ENCODE measurements at places on chromosomes 1 and 21.

DNA sequence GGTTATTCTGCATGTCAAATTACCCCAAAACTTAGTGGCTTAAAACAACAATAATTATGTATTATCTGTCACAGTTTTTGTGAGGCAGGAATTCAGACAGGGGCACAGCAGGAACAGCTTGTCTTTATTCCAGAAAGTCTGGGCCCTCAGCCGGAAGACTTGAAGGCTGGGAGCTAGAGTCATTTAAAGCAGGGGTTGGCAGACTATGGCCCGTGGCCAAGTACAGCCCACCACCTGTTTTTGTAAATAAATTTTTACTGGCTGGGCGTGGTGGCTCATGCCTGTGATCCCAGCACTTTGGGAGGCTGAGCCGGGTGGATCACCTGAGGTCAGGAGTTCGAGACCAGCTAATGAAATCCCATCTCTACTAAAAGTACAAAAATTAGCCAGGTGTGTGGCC lies 39.6 kb upstream of the KDM4A start:
- DNase-seq, result no peak

DNA sequence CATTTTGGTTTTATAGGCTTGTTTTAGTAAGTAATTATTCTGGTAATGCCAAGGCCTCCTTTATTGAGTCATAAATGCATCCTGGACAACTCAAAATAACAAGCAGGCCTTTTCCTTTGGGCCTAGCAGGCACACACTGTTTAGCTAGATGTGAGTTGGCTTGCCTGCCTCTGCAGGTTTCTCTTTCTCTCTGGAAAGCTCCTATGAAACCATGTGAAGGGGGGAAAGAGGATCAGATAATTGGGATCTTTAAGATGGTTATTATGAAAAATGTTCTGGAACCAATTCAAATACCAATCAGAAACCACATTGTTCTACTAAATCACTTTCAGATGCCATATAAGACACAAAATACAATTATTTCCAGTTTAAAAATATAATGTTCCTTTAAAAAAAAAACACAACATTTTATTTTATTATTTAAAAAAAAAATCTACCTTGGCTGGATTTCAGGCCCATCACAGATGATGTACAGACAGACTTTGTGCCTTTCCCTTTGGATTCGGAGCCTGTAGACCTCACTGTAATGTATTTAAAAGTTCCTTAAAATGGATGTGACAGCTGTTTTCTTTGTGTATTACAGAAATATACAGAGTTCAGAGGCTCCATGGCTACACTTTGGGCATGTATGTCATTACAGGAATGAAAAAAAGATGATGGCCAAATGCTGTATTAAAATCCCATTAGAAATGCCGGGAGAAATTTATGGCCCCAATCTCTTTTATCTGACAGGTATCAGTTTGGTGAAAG lies 80.2 kb downstream of the NTMT2 start:
- peak; percentile 66 for DNase-seq

DNA sequence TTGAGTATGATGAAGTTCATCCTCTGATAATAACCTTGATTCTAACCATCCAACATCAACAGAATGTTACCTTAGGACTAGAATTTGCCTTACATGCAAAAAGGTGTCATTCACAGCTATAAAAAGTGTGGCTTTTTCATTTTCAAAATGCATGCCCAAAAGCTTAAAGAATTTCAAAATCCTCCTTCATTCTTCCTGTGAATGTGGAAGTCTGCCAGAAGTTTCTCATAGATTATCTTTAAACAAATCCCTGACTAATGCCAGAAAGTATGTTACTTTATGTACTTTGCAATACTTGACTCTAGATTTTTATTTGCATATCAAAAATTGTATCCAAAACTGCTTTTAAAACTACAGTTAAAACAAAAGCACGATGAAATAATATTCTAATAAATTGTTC lies 270.6 kb upstream of the ZRANB2 start:
- peak; percentile 10 for DNase-seq

GRCh38 chr1:233543338-233544255 lies 70.3 kb upstream of the KCNK1 start:
- DNase-seq, result peak; percentile 81
